GM18507 (cell line): ENCODE measurements at places on chromosomes 16 and 17.

GRCh38 chr17:72618001-72618509, 474.4 kb downstream of the SLC39A11 start:
- DNase-seq: no peak

- DNase-seq: peak; percentile 52
Measured at GRCh38 chr16:67428146-67428731, 2.7 kb upstream of the HSD11B2 start.

- DNase-seq: no peak
Measured at GRCh38 chr17:77719806-77720205, 238.7 kb upstream of the TNRC6C start.

- DNase-seq: no peak
Measured at GRCh38 chr16:85616607-85617321, 3.6 kb downstream of the GSE1 start.

DNA sequence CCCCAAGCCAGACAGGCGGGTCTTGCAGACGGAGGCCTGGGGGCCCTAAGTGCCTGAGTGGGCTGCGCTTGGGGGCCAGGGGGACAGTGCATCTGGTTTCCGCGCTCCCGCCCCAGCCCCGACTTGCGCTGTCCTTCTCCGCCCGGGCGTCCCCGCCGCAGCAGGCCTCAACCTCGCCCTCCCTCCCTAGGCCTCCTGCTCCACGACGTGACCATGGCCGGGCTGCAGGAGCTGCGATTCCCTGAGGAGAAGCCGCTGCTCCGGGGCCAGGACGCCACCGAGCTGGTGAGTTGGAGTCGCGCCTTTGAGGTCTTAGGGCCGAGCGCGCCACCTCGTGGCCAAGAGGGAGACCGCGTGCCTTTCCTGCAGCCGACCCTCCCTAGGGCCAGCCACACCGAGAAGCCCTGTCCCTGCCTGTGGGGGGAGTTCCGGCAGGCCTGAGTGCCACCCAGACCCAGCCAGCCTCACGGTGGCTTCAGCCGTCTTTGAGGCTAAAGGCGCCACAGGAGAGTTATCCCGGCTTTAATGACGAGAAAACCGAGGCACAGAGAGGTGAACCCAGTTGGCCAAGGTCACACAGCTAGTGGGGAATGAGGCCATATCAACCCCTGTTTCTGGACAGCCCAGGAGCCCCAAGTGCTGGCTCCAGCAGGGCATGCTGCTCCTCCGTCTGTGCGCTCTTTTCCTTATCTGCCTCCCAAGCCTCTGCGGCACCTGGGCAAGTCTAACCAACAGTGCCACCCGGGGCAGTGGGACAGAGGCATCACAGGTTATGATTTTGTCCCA, 12.2 kb upstream of the NDRG4 start:
- DNase-seq: peak; percentile 79

GRCh38 chr16:83907631-83908250, 8.8 kb downstream of the MLYCD start:
- DNase-seq: no peak

GRCh38 chr17:64947152-64947551, 27.9 kb upstream of the LRRC37A3 start:
- no peak for DNase-seq

- DNase-seq: no peak
Measured at GRCh38 chr17:47686276-47686635, 7.7 kb upstream of the TBKBP1 start.

GRCh38 chr17:48551596-48552465, 6.9 kb upstream of the HOXB2 start:
- DNase-seq: no peak

DNA sequence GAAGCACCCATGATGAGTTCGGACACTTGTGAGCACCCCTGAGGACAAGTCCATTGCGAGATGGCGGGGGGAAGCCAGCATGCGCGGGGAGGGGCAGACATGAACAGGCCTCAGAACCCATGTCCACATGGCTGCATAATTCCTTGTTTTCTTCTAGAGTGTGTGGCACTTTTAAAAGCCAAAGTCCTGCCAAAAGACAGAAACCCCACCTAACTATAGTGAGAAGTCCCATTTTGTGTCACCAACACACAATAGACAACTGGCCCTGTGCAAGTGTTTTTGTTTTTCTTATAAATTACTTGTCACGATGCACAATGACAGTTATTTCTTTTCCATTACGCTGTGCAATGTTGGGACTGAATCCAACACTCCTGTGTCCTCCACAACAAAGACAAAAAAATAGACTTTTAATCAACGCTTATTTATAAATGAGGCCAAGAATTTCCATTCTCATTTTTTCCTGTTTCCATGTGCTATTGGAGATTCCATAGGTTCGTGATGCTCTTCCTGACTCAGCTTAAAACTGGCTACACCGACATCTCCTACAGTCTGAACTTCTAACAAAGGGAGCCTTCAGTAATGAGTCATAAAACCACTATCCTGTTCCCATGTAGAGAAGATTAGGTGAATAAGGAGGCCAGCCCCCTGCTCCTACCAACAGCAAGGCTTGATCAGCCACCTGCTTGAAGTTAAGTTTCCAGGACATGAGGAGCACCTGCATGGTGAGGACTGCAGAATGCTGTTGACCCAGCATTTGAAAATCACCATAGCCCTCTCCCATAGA, 98.9 kb downstream of the ZNF423 start:
- DNase-seq: no peak

GRCh38 chr16:15548482-15548891, 94.5 kb downstream of the MARF1 start:
- no peak for DNase-seq

DNA sequence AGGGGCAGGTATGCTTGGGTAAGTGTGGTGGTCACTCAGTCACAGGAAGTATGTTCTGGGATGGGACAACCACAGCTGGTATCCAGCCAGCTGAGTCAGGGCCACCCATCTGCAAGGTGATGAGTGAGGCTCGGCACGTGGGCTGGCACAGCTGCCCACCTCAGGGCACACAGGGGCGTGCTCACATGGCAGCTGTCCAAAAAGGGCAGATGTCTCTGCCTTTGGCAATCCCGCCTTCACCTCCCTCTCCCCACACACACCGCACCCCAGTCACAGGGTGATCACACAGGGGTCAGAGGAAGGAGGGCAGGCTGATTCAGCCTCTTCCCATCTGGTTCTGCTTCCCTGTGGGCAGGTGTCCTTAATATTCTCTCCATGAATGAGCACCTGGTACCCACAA, 85.9 kb upstream of the TOB1 start:
- no peak for DNase-seq

GRCh38 chr16:31695667-31696066, 168.0 kb downstream of the AHSP start:
- DNase-seq: no peak

DNA sequence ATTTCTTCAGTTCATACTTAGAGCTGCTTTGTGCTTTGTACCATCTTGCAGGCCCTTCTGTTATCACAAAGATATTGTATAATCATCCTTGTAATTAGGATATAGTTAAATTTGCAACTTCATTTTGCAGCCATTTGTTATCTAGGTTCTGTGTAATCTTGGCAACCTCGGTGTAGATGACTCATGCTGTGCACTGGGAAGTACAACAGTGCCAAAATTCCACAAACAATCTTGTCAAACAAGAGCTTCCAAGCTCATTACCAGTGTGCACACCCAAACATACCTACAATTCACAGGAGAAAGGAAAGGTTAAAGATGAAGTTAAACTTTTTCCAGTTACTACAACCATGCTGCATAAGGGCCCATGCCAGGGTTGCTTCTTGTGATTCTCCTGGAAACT, 1231.8 kb downstream of the CDH11 start:
- no peak for DNase-seq

GRCh38 chr16:82031116-82032084, 3.7 kb upstream of the HSD17B2 start:
- peak; percentile 7 for DNase-seq

- no peak for DNase-seq
Measured at GRCh38 chr16:85602402-85603202, 10.5 kb upstream of the GSE1 start.

DNA sequence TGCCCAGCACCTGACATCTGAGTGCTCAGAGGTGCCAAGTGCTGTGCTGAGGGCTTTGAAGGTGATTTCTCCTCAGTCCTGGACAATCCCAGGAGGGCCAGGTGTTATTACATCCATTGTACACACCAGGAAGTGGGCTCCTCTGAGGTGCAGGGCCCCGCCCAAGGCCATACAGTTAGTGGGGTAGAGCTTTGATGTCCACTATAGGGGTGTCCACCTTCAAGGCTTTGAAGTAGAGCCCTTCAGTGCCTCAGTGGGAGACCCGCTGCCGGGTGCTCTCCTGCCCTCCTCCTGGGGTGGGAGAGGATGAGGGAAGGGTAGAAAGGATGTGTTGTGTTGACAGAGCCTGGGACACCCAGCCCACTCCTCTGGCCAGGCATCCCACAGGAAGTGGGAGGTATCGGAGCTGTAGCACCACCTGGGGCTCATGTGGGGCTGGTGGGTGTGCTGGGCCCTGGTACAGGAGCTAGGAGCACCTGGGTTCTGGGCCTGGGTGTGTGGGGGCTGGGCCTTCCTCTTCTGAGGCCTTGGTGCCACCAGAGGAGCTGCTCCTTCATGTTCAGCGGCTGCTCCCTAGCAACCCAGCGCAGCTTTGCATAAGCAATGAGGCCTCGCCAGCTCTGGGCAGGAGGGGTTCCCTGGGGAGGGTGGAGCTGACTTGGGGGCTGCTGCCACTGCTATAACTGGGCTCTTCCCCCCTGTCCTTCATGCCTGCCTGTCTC, 7.4 kb downstream of the LASP1 start:
- DNase-seq: no peak

- DNase-seq: no peak
Measured at GRCh38 chr16:69880640-69881133, 70.4 kb upstream of the CLEC18A start.

GRCh38 chr16:526181-527014, 1.1 kb upstream of the CAPN15 start:
- DNase-seq: no peak

- DNase-seq: no peak
Measured at GRCh38 chr16:86452451-86452850, 57.9 kb upstream of the FOXF1 start.

GRCh38 chr17:80913928-80914821, 77.5 kb upstream of the CHMP6 start:
- DNase-seq: no peak

DNA sequence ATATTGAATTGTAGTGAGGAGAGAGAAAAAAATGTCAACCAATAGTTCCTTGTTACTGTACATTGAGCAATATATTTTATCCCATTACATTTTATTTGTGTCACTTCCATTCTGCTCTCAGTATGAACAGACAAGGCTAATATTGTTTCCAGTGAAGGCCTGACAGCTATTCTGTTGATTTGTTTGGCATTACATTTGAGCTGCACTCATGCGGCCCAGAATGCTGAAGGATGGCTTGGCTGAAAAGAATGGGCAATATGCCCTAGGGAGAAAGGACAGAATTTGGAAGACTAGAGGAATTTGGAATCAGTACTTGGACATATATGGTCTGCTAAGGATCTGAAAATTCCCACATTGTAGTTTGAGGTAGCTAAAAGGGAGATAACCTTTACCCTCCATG, 1294.4 kb downstream of the CDH8 start:
- no peak for DNase-seq

- no peak for DNase-seq
Measured at GRCh38 chr17:19725486-19725885, 9.1 kb upstream of the SLC47A2 start.

GRCh38 chr16:20676268-20676825, 21.1 kb downstream of the ACSM1 start:
- no peak for DNase-seq

- no peak for DNase-seq
Measured at GRCh38 chr16:66651474-66651765, 45.1 kb downstream of the CMTM4 start.

DNA sequence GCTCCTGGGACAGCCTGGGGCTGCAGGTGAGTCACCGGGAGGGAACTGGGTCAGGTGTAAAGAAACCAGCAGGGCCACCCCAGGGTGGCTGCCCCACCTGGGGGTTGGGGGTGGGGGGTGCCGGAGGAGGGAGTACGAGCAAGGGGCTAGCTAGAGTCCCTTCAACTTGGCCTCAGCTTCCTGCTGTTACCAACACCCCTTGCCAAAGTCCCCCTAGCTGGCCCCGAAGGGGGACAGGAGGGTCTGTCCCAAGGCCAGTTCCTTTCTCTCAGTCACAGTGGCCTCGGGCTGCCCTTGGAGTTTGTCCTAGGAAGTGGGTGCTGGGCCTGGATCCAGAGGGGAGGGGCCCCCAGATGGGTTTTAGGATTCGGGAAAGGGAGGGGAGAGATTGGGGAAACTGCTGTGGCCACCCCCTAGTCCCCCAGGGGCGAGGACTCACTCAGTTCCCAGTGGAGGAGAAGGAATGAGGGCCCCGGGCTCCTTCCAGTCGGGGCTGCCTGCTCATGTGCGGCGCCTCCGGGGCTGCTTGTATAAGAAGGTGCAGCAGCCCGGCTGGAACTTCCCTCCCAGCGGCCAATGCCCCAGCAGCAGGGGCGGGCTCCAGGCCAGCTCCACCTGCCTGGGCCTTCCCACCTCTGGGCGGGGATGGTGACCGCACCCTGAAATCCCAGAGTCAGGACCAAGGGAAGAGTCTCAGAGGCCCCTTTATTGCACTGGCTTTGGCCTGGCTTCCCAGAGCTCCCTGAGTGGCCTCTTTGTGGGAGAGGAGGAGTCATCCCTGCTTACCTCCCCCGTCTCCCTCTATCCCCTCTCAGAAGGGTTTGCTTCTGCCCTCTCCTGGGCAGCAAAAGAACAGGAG, 7.3 kb downstream of the ARHGAP27 start:
- no peak for DNase-seq
